T-helper 2 cell treated with Interferon-gamma antibody and Interleukin-4, amounts not matched to agents 100 ng/mL and 5 ng/mL, for 36 hours (primary cell): ENCODE measurements at places on chromosomes 1 and 21. TPM values are rescaled to one million over a fixed set of nuclear protein-coding genes. Genes with fewer than 3 reads are reported as not detected.

Gene FNDC5
- not detected in 2 replicates for total RNA-seq

Gene SPRR2B
- total RNA-seq: not detected in 2 replicates

Gene OR13G1
- not detected in 2 replicates for total RNA-seq

Gene CLIC6
- total RNA-seq: 0.11 and 0.16 TPM in 2 replicates

Gene SLC30A2
- total RNA-seq: not detected in 2 replicates

Gene ZNF695
- total RNA-seq: 0.48 and 0.95 TPM in 2 replicates

Gene CAMK2N1
- total RNA-seq: 0.50 and 0.91 TPM in 2 replicates

Gene RHD
- not detected in 2 replicates for total RNA-seq

Gene PDE4B
- total RNA-seq: 15.6 and 16.9 TPM in 2 replicates

Gene WDR47
- 8.5 and 9.8 TPM in 2 replicates for total RNA-seq

Gene ANGPTL1
- not detected in 2 replicates for total RNA-seq

Gene PPP2R5A
- 52.3 and 54.0 TPM in 2 replicates for total RNA-seq

Gene RPS6KA1
- total RNA-seq: 169 and 175 TPM in 2 replicates

Gene HUNK
- not detected in 2 replicates for total RNA-seq

Gene SPRR1A
- total RNA-seq: not detected in 2 replicates
